ENCODE measurements at places on chromosomes 5 and 9. TPM values are rescaled to one million over a fixed set of nuclear protein-coding genes. Genes with fewer than 3 reads are reported as not detected.

Gene ARL14EPL
- not detected for total RNA-seq

Gene LRRTM2
- total RNA-seq = 0.54 TPM

Gene PPP2CA
- 180 TPM for total RNA-seq

Gene NMUR2
- total RNA-seq = not detected

Gene SPINK13
- total RNA-seq = not detected

Gene FOXD4L3
- not detected for total RNA-seq

Gene SLC34A1
- total RNA-seq = not detected

Gene KCNT1
- not detected for total RNA-seq

Gene BRINP1
- total RNA-seq = 2.7 TPM

Gene LAMC3
- 0.20 TPM for total RNA-seq

- DNase-seq = no peak
These were observed 103.0 kb downstream of the SPATA31D1 start for GRCh38 chr9:82091610-82092009.

GRCh38 chr5:77394064-77394715 is 97.9 kb downstream of the WDR41 start:
- DNase-seq = no peak

DNA sequence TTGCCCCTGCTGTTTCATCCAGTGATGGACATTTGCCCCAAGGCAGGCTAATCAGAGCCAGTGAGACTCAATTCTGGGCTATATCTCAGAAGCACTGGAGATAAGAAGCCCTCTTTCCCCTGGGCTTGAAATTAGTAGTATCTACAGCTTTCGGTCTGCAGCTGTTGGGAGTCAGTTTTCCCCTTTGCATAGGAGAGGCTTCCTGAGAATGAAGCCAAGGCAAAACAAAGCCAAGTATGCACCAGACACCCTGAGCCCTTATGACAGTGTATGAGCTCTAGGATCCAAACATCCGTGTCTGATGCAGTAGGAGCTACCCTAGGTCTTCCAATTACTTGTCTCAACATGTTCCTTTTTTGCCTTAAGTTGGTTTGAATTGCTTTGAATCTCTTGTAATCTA is 79.2 kb upstream of the PANK3 start:
- no peak for DNase-seq

GRCh38 chr5:93209476-93209875 is 371.5 kb downstream of the NR2F1-AS1 start:
- no peak for DNase-seq

GRCh38 chr5:82332886-82333615 is 54.9 kb upstream of the RPS23 start:
- DNase-seq = peak; percentile 70

DNA sequence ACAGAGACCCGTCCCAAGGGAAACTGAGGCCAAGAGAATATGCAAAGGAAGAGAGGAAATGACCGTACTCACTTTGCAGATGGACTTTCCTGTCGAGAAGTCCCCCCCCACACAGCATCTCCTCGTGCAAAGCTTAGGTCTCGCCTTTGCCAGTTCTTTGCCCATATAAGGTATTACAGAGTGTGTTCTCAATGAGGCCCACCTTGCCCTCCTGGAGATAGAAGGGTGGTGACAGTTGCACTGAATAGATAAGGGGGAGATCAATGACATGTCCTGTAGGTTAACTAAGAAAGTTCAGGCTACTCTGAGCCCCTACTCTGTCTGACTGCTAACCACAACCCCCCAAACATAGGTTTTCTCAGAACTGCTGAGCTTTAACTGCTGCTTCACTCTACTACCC is 68.2 kb upstream of the SPTLC1 start:
- DNase-seq = no peak

GRCh38 chr9:104092875-104093600 is 1.1 kb upstream of the SMC2 start:
- DNase-seq = peak; percentile 7

DNA sequence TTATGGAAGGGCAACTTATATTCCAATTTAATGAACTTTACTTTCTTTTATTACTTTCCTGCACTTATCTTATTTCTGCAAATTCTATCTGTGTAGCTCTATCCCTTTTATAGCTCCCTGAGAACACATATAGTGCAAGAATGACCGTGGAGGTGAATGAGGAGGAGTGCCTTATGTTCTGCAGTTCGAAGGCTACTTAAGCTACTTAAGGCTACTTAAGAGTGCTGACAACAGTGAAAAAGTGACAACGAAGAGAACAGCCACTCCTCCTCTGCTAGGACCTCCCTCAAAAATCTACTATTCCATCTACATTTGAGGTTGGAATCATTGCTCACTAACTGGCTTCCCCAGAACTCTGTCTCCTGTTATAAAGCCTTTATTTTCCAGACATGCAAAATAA is 1365.7 kb upstream of the C9orf72 start:
- DNase-seq = no peak

DNA sequence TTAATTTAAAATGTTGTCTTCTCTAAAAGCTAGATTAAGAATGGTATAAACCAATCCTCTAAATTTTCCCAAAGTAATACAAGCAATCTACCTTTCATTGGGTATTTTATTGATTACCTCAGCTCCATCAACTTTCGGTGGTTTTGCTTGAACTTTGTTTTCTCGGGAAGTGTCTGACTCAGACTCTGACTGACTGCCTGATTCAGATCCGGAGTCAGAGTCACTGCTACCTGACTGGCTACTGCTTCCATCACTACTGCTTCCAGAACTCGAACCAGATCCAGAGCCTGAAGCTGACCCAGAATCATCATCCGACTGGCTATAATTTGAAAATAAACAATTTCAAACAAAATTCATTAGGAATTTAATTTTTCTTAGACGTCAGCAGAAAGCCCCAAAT is 24.0 kb downstream of the CHD1 start:
- peak; percentile 52 for DNase-seq

DNA sequence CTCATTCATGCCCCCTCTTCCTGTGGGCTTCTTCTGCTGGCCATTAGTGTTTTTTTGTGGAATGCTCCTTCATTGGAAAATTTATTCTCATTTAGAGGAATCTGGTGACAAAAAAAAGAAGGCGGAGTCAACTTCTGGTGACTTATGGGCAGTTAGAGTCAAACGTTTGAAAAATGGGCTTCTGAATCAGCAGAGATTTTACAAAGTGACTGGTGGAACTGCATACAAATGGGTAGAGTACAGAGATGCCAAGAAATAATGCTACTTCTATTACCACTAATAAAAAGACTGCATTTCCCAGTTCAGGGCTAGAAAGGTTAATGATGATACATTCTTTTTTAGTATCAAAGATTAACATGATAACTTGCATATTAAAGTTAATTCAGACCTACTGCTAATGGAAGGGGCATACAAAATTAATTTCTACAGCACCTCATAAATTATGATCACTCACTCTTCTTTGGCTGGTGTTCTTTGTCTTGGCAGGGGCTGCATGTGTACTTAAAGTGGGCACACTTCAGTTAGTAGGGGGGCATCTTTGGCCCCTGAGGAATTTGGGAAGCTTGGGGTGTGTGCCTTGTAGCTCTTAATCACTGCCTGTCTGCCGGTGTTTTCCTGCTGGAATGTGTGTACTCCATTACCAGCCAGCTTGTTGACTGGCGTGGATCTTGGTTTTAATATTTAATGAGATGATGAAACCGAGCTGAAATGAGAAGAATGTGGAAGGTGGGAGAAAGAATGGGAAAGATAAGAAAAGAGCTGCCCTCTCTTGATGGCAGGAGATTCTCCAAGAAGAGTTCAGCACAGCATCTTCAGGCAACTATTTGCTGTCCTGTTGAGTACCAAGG is 148.9 kb downstream of the DOCK2 start:
- DNase-seq = peak; percentile 57

- no peak for DNase-seq
These were observed 102.9 kb upstream of the MEGF10 start for GRCh38 chr5:127187706-127188105.

Measured in astrocyte (in vitro differentiated cells and primary cell).